ENCODE measurements at places on chromosomes 5 and 9. TPM values are rescaled to one million over a fixed set of nuclear protein-coding genes. Genes with fewer than 3 reads are reported as not detected.

GRCh38 chr5:156540491-156540890 lies 213.5 kb downstream of the SGCD start:
- no peaks in the 10 kb centered on the region for H3K4me1 ChIP-seq
- no peak for DNase-seq
- H3K27me3 ChIP-seq = no peaks in the 10 kb centered on the region
- H3K27ac ChIP-seq = no peak overlapping the region
- no peaks in the 10 kb centered on the region for H3K36me3 ChIP-seq

- no peaks in the 10 kb centered on the region for H3K27me3 ChIP-seq
- no peak overlapping the region for H3K4me3 ChIP-seq
- H3K27ac ChIP-seq = no peak overlapping the region
- H3K4me1 ChIP-seq = no peaks in the 10 kb centered on the region
These were observed 225.2 kb downstream of the SEMA5A start for GRCh38 chr5:9320652-9321051.

- peaks cover 46% of the 10 kb centered on the region for H3K27me3 ChIP-seq
- H3K4me1 ChIP-seq = peaks cover 18% of the 10 kb centered on the region
- peak within 1 kb of the TSS; percentile 31 for H3K4me3 ChIP-seq
These were observed at the start of gene S1PR3 for GRCh38 chr9:88991066-88992034. TSS of gene S1PR3 (plus strand) at chr9:88991468. CDS start at chr9:89001201, 9,733 bp downstream.

DNA sequence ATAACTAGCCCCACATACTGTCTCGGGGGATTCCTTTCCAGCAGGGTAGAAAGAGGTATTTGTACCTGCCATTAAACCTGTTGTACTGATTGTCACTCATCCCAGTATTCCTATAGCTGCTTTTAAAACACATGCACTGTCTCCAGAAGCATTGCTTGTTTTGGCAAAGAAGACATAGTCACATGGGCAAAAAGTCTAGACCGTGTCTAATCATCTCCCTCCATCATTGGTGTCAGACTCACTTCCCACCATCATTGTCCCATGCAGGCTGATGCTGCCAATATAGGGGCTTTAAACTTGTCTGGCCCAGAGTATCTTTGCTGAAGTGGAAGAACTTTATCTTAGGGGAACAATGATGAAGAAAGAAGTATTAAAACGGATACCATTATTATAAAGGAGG lies 12.6 kb downstream of the DNAJC21 start:
- peaks cover 88% of the 10 kb centered on the region for H3K36me3 ChIP-seq
- H3K27me3 ChIP-seq = no peaks in the 10 kb centered on the region
- no peak for DNase-seq
- no peak overlapping the region for H3K27ac ChIP-seq

GRCh38 chr9:87529671-87530070 lies 32.0 kb downstream of the DAPK1 start:
- H3K27me3 ChIP-seq = no peaks in the 10 kb centered on the region
- no peak overlapping the region for H3K27ac ChIP-seq
- no peaks in the 10 kb centered on the region for H3K36me3 ChIP-seq
- no peak overlapping the region for H3K4me3 ChIP-seq
- H3K4me1 ChIP-seq = no peaks in the 10 kb centered on the region

DNA sequence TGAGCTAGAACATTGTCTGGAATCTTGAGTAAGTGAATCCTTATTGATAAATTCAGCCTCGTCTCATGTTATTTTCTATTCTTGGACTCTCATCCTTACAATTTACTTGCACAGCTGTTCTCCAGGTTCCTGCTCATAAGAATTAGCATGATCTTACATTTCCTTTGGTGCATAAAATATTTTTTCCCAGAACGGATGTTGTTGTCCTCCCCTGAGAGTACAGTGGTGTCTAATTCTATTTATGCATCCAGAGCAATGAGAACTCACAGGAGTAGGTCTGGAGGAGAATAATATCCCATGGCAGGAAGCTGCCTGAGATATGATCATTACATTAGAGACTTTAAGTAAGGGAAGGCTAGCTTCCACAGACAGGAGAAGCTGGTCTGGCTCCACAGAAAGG lies 178.4 kb upstream of the MAST4 start:
- H3K27ac ChIP-seq = no peak overlapping the region
- no peaks in the 10 kb centered on the region for H3K27me3 ChIP-seq
- H3K4me3 ChIP-seq = no peak overlapping the region
- DNase-seq = no peak
- H3K36me3 ChIP-seq = no peaks in the 10 kb centered on the region
- no peaks in the 10 kb centered on the region for H3K4me1 ChIP-seq

DNA sequence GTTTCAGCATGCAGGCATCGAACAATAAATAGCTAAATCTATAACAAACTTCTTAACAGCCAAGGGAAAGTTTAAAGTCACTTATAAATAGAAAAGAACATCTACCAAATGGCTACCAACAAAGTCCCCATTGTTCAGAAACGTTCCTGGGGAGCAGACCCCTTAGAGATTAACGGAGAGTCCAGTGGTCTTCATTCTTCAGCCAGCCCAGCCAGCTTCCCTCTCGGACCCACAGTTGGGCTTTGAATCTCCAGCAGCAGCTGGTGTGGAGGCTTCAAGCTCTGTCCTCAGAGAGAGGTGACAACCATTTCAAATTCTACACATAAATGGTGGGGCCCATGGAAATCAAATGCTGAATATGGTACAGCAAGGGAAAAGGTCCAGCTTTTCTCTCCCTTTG lies 11.2 kb downstream of the ENC1 start:
- peaks cover 9% of the 10 kb centered on the region for H3K4me1 ChIP-seq
- no peaks in the 10 kb centered on the region for H3K36me3 ChIP-seq
- no peak overlapping the region for H3K4me3 ChIP-seq
- no peaks in the 10 kb centered on the region for H3K27me3 ChIP-seq
- no peak for DNase-seq
- no peak overlapping the region for H3K27ac ChIP-seq

- H3K4me3 ChIP-seq = no peak overlapping the region
- H3K36me3 ChIP-seq = no peaks in the 10 kb centered on the region
These were observed 48.5 kb upstream of the DAB2 start for GRCh38 chr5:39473156-39473775.

- H3K4me1 ChIP-seq = no peaks in the 10 kb centered on the region
- no peaks in the 10 kb centered on the region for H3K27me3 ChIP-seq
- H3K27ac ChIP-seq = no peak overlapping the region
- no peaks in the 10 kb centered on the region for H3K36me3 ChIP-seq
- no peak overlapping the region for H3K4me3 ChIP-seq
These were observed 349.2 kb upstream of the MEF2C start for GRCh38 chr5:89232139-89232603.

Gene SLC45A2
- not detected for total RNA-seq
